ENCODE measurements at places on chromosomes 7 and 10.
A peak's percentile ranks its signal among the peaks of the same experiment; 100 is the strongest.

- no peak for DNase-seq
Observed at GRCh38 chr10:28778524-28778923, 101.2 kb downstream of the BAMBI start.

DNA sequence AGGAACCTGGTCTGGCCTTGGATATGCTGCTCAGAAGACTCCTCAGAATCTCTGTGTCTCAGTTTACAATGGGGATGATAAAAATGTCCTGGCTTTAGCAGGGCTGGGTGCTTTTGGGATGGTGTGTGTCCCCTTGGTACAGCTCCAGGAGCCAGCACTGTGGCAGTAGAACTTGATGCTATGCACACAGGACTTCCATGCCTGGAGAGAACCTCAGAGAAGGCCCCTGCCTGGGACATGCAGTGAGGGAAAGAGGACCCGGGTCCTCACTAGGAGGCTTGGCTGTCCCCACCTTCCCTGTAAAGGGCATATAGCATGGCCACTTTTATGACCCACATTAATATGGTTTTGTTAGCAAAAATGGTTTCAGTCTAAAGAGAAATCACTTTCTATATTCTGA is 100.5 kb downstream of the GLRX3 start:
- no peak for DNase-seq

GRCh38 chr7:51013218-51013786 is 230.6 kb upstream of the GRB10 start:
- no peak for DNase-seq

DNA sequence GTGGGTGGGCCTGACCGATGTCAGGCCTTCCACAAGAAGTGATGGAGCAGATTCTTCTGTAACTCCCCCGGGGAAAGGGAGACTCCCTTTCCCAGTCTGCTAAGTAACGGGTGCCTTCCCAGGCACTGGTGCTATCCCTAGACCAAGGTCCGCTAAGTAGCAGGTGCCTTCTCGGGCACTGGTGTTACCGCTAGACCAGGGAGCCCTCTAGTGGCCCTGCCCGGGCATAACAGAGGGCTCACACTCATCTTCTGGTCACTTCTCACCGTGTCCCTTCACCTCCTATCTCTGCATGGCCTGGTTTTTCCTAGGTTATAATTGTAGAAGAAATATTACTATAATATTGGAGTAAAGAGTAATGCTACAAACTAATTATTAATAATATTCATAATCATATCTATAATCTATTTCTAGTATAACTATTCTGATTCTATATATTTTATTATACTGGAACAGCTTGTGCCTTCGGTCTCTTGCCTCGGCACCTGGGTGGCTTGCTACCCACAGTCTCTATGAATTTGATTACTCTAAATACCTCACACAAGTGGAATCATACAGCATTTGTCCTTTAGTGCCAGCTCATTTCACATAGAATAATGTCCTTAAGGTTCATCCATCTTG is 1378.7 kb downstream of the XPNPEP1 start:
- peak; percentile 37 for DNase-seq

- no peak for DNase-seq
Observed at GRCh38 chr10:54900584-54900983, 99.6 kb upstream of the PCDH15 start.

DNA sequence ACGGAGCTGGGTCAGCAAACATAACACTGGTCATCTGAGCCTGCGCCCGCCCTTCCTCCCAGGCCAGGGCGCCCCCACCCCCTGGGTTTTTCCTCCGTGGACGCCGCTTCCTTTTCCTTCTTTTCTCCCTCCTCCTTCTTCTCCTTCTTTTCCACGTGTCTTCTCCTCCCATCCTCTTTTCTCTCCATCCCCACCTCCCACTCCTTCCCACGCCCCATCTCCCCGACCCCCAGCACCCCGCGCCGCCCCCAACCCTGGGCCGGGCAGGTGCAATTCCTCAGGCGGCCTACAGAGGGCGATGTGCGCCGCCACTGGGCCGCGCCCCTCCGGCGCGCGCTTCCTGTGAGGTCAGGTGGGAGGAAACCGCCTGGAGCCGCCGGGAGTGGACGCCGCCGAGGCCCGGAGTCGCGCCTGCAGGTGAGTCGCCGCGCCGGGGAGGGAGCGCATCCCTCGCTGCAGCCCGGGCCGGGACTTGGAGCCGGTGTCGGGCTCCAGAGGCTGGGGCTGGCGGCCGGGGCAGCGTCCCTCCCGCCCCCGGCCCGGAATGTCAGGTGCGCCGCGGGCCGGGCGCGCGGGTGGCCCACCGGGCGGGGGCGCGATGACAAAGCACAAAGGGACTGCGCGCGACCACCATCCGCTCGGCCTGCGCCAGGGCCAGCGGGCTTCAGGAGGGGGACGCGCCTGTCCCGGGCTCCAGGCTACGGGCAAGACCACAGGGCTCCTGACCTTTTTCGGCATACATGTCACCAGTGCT is at the start of gene FAM241B:
Gene FAM241B (plus strand): TSS at position 351 of the 754 bp plus-strand sequence. CDS start 1,497 bp downstream, outside the sequence.
- no peak for DNase-seq

- DNase-seq = no peak
Observed at GRCh38 chr7:137860542-137860941, 13.8 kb upstream of the DGKI start.

GRCh38 chr7:121019018-121019417 is 30.5 kb downstream of the CPED1 start:
- DNase-seq = no peak

DNA sequence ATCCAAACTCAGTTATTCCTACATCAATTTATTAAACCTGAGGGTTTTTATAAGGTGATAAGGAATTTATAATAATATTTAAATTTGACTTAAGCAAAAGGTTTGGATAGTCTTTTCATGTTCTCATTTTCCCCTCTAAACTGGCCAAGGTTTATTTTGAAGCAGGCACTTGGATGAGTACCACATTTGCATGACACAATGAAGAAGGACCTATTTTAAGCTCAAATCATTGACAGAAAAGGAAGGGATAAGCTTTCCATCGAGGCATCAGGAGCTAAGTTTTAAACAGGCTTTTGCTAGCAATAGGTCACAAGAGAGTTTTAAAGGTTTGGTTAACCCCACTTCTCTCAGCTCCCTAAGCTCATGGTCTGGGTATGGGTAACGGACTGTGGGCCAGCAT is 28.7 kb upstream of the FAM13C start:
- DNase-seq = no peak

GRCh38 chr10:86057708-86058107 is 308.9 kb downstream of the GRID1 start:
- DNase-seq = no peak

DNA sequence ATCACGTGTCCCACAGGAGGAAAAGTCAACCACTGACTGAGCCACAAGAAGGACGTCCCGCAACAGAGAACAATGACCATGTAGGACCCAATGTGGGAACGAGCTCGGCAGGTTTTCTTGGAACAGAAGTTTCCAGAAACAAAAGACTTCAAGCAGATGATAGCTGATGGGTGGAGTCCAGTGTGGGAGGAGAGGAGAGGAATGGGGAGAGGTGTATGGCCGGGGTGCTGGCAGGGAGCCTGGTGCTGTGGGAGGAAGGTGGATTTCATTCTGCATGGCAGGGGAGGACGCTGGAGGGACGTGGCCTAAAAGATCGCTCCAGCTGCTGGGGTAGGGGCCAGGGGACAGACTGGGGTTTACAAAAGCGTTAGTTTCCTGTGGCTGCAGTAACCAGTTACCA is 48.5 kb upstream of the LMTK2 start:
- DNase-seq = no peak

- DNase-seq = no peak
Observed at GRCh38 chr7:82358923-82359322, 84.7 kb downstream of the CACNA2D1 start.

GRCh38 chr7:34675749-34676374 is 17.8 kb downstream of the NPSR1 start:
- DNase-seq = no peak

DNA sequence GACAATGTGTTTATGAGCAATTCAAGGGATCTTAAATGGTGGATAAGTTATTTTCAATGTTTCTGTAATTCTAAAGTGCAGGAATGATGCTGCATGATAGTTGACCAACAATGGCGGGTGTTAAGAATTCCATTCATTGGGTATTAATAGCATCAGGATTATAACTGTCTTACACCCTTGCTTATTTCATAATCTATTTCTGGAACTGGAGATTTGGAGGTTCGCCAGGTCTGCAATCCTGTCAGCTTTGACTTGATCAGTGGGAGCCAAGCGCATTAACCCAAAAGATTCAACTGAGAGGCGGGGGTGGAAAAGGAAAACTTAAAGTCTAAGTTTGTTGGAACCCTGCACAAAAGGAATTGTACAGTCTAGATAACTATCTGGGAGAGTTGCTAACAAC is 114.9 kb upstream of the ZEB1 start:
- DNase-seq = no peak

DNA sequence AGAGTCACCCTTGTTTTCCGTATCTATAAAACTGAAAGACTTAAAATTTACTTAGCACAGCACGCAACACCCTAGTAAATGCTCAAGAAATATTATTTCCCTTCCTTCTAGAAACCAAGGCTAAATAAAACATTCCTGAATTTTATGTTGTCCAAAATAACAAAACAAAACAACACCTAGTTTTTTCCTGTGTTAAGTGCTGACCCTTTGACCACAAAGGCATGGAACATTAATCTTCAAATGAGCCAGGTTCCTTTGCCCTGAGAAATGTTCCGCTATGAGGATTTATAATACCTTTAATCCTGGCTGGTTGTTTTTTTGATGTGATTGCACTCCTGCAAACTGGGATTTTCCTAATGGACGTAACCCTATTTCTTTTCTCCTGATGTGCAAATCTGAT is 29.0 kb upstream of the DGKI start:
- DNase-seq = no peak

DNA sequence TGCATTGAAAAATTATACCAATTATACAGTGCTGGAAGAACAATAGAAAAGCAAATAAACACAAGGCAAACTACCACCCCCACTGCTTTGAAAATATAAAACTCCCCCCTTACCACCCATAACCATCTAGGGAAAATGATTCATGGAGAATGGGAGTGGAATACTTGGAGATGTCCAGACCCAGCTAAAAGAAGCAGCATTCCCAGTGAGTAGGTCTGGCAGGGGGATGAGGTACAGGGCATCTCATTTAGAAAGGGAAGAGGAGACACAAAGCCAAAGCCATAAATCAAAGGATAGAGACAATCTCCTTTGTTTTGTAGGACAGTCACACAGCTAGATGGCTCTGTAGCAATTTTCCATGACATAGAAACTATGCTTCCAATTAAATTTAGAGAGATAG is 36.0 kb upstream of the DGKI start:
- DNase-seq = no peak

- DNase-seq = peak; percentile 78
Observed at GRCh38 chr10:70664702-70665195, 7.6 kb upstream of the ADAMTS14 start.

DNA sequence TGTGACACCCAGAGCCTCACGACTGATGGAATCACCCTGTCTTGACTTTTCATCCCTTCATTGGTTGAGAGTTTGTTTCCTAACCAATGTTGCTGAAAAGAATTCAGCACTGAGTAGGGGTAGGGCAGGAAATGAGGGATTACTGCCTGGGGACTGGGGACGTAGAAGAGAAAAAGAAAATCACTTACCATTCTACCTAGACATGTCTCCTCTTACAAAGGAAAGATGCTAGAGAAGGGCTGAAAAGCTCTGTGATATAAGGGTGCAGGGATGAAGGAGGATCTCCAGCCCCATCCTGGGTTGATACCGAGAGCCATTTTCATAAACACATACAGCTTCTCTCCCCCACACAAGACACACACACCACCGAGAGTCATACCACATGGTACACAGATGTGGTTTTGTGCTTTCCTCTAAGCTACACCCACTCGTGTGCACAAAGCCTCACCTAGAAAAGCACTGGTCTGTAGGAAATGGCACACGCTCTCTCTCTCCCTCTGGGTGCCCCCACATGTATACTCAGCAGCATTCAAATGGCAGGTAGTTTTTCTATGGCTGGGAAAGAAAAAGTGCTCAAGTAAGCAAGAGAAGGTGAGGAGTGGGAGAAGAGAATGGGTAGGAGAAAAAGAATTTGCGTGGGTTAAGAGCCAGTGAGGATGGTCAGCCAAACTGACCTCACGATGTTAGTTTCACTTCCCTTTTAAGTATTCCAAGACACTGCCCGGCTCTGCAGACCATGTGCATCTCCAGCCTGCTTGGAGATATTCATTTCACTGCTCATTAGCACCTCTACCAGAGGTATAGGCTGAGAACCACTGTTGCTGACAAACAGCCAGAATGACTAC is 85.8 kb downstream of the CALD1 start:
- no peak for DNase-seq

GRCh38 chr10:132535065-132535651 is 2.4 kb upstream of the INPP5A start:
- DNase-seq = no peak

- DNase-seq = no peak
Observed at GRCh38 chr10:88421590-88421989, 161.5 kb downstream of the RNLS start.

DNA sequence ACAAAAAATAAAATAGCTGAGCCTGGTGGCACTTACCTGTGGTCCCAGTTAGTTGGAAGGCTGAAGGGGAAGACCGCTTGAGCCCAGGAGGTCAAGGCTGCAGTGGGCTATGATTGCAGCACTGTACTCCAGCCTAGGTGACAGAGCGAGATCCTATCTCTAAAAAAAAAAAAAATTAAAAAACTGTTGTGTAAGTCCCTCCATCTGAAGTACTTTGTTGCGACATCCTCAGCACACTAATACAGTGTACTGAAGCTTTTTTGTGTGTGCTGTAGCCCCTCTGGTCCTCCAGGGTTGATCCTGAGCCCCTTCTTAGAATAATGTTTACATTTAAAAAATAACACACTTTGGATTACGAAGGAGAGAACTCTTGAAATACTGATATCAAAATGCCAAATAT is 71.3 kb downstream of the PFKFB3 start:
- no peak for DNase-seq

DNA sequence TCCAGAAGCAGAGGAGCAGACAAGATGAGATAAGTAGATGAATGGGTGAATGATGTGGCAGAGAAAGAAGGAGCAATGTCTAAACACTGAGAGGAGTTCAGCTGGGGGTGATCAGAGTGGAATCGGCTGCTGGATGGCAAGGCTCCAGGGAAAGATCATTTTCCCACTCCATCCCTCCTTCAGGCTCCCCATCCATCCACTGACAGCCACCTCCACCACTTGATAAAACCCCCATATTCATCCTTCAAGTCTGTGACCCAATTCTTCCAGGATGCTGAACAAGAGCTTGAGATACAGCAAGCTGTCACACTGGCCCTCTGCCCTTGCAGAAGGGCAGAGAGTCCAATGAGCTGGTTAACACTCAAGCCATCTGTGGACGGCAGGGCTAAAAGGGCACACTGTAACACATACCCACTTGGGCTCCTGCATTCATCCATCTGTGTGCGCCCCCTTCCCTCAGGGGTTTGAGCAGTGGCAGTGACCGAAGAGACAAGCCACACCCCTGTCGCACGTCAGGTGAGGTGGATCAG is 30.8 kb upstream of the CACNB2 start:
- DNase-seq = no peak
